SK-N-MC (cell line): ENCODE measurements at places on chromosomes 3 and 15.

DNA sequence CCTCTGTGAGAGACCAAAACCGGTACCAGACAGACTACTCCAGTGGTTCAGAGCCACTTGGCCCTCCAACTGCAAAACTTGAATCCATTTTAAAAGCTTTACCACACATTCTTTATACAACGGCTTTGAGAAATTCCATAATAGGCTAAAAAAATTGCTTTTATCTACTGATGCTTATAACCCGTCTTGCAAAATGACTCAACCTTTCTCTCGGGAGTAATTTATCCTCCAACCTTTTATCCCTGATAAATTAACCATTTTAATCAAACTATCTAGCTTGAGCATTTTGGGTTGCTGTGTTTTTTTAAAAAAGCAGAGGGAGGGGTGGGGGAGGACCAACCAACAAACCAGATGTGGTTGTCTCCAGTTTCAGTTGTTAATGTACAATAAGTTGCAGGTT, 275.7 kb upstream of the LRTM1 start:
- DNase-seq: no peak

DNA sequence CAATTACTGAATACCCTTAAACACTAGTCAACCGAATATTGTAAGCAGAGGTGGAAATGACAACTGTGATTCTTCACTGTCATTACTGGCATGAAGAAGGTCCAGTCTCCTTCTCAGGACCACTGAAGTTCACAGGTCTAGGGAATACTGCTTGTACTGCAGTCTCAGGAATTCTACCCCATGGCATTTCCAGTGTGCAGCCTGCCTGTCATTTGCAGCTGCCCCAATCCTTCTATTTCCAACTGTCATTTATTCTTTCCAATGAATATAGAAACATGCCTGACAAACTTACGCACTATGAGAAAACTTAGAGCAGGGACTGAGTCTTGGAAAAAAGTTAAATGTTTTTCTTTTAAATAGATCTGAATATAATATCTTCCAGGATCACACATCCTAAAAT, 308.0 kb upstream of the THBS1 start:
- DNase-seq: no peak

DNA sequence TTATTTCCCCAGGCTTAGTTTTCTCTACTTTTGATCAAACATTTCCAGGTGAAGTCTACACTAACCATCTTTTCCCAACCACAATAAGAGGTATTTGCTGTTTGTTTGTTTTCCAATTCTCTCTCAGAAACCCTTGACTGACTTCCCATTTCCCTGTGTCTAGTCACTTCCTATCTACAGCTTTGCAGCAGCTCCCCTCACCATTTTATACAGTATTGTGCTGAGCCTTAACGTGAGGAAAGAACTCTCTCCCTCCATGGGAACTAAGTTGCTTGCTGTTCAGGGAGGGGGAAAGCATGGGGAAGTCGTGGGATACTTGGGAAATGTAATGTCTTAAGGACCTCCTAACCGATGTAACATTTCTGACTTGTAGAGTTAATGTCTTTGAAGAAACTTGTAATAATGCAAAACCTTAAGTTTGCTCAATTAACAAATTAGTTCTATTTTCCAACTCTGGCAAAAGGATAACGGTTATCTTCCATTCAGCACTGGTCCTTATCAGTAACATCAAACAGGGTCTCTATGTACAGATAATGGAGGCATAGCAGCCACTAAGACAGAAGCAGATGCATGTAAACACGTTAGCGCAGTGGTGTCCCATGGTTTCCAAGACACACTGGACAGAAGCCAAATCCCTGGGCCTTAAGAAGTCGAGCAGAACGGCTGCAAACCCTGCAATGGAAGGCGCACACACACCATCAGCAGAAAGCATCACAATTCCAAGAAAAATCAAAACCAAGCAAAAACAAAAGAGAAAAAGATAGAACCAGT, 39.7 kb downstream of the NPTN start:
- DNase-seq: no peak

GRCh38 chr3:53457068-53457467, 37.3 kb upstream of the CACNA1D start:
- no peak for DNase-seq

DNA sequence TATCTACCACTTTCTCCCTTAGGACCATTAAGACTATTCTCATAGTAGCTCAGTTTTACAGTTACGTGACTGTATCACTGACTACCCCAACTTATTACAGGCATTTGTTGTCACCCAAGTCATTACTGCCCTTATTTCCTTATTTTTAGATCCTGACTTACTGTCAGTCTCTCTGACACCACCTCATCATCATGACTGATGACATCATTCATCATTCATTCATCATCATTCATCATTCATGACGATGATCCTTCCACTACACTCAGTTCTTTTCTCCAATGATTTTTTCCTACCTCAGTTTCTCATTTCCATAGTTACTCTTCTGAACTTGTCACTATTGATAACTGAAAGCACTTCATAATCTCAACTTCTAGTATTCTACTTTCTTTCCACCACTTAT, 83.8 kb downstream of the ADAM10 start:
- DNase-seq: no peak
